ENCODE measurements at places on chromosomes 1 and 21.
A peak's percentile ranks its signal among the peaks of the same experiment; 100 is the strongest.

DNA sequence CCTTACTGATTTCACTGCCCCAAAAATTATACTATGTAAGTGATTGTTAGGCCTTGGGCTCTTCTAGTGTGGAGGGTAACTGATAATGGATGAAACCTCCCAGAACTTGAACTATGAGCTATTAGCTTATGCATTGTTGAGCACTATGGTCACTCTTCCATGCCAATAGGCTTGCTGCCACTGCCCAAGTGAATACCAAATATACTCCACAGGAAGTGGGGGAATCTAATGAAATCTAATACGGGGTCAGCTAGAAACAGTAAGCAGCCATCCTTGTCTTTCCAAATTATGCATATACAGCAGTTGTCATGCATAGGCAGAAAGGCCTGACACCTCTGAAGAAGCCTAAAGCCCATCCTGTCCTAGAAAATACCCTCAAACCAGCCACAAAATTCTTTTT lies 198.7 kb upstream of the PTBP2 start:
- DNase-seq: no peak

DNA sequence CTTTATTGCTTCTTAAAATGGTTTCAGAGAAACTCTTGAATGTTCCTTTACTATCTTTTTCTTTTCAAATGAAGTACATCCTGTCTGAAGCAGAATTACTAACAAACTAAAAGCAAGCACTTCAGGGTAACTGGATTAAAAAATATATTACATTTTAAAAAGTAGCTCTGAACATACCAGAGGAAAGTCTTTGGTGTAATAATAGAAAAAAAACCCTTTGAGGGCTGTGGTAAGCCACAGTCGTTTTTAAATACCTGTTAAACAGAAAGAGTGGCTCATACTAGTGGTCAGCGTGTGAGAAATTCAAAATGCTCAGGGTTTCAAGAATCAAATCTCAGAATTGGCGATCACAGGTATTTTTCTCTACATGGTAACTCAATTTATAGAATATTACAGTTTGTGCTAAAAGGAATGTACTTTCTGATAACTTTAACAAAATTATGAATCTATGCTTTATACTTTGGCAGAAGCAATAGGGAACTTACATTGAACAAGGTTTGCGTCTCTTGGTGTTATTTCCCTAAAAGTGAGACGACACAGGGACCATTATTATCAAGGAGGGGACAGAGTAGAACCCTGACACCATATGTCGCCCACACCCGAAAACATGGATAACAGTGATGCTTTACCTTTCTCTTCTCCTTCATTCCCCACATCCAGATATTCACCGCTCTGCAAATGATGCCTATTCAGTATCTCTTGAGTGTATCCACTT lies 97.0 kb upstream of the DPH5 start:
- no peak for DNase-seq

DNA sequence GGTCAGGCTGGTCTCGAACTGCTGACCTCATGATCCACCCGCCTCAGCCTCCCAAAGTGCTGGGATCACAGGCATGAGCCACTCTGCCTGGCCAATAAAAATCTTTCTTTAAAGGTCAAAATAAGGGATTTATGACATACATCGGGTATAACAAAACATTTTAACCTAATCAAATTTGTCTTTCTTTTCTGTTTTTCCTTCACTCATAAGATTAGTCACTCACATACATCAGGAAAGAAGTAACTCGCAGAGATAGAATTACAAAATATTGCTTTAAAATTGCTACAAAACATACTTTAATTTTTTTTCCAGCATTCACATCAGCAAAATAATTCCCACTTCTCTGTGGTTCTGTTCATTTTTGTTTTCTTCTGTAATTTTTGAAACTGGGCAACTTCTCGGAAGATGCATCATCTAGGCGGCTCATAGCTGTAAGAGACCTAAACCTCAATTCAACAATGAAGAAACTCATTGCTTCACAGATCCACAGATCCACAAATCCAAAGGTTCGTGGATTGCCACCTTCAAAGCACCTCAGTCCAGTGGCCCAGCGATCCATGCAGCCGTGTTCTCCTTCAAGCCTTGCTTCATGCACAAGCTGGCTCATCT lies 39.7 kb downstream of the NEK2 start:
- no peak for DNase-seq

DNA sequence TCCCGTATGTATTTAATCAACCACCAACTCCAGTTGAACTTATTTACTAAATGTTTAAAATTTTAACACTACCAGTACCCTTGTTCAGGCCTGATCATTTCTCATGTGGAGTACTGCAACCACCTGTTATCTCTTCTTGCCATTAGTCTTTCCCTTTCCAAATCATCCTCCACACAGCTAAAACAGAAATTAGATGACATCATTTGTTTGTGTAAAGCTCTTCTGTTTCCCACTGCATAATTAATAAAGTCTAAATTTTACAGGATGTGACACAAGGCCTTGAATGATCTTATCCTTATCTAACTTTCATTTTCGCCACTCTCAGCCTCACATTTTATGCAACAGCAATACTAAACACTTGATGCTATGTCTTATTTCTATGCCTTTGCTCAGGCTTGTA lies 24.4 kb downstream of the GDAP2 start:
- DNase-seq: no peak

DNA sequence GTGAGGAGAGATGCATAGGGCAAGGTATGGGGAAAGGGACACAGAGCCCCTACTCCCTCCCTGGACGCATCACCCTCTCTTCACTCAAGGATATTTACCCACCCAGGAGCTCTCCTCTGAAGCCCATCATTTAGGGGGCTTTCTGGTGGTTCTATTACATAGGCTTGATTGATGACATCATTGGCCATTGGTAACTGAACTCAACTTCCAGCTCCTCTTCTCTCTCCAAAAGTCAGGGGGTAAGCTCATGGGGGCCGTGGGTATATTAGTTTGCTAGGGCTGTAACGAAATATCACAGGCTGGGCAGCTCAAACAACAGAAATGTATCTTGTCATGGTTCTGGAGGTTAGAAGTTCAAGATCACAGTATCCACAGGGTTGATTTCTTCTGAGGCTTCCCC lies 110.8 kb downstream of the DSCAM start:
- DNase-seq: no peak

- no peak for DNase-seq
These were observed 13.0 kb downstream of the SESN2 start for GRCh38 chr1:28272215-28272852.

GRCh38 chr1:226964068-226964425 lies 24.0 kb downstream of the COQ8A start:
- DNase-seq: no peak

GRCh38 chr1:25932321-25932720 lies 26.1 kb upstream of the STMN1 start:
- DNase-seq: no peak

GRCh38 chr1:204338360-204338759 lies 21.4 kb downstream of the PLEKHA6 start:
- no peak for DNase-seq

- DNase-seq: no peak
These were observed 30.2 kb downstream of the EVA1C start for GRCh38 chr21:32442566-32443318.

- no peak for DNase-seq
These were observed 68.9 kb downstream of the KIAA0319L start for GRCh38 chr1:35488336-35488735.

DNA sequence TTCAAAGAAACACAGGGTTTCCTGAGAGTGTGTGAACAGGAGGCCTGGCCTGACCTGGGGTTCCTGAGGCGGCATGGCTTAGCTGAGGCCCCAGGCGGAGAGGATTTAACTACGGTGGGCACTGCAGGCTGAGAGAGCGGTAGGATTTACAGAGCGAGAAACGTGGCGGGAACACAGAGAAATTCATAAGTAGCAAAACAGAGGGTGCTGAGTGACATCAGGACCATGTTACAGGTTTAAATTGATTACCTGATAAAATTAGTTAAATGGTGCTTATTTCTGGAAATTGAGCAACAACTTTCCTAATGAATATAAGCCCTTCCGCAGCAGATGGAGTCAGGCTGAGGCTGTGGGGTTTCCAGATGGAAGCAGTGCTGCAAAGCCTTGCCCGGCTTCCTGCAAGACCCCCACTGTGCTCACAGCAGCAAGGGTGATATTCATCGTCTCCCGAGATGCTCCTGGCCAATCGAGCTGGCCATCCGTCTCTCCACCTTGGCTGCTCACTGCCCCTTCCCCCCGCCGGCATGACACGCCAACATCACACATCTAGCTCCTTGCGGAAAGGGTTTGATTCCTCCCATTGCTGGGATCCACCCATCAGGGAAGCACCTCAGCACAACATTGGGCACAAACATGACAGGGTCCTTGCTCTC lies 69.4 kb upstream of the MORC3 start:
- DNase-seq: no peak

GRCh38 chr1:185046668-185047067 lies 1.3 kb downstream of the RNF2 start:
- DNase-seq: no peak

DNA sequence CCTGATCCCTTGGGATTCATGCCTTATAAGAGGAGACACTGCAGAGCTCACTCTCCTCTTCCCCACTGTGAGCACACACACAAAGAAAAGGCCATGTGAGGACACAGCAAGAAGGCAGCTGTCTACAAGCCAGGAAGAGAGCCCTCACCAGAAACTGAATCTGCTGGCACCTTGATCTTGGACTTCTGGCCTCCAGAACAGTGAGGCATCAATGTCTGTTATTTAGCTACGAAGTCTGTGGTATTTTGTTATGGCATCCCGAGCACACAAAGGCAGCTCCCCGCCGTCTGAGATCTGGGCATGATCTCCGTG lies 47.1 kb upstream of the RPL11 start:
- no peak for DNase-seq

DNA sequence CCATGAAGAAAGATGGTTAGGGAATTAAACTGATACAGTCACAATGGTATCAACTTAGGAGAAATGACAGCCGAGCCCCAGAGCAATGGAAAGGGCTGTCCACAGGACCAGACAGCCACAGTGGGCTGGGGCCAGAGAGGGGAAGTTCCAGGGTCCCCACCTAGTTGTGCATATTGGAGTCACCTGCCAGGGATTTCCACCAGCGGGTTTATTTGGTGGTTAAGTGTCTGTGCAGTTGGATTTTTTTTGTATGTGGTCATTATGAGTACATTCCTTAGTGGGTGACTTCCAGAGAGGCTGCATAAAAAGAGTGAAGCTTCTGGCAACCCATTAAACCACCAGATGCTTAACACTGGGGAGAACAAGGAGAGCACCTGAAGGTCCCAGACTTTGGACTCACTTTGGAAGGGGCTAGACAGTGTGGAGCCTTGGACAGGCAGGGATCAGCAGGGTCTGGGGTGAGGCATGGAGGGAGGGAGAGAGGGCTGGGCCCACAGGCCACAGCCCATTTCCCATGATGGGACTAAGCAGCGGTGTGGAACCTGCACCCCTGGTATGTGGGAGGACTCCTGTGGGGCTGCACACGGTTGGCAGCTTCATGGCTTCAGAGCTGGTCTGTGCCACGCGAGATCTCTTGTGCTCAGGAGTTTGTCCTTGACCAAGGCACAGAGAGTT lies 7.8 kb upstream of the PTTG1IP start:
- DNase-seq: no peak

- DNase-seq: no peak
These were observed 21.7 kb upstream of the FNBP1L start for GRCh38 chr1:93426181-93426580.

DNA sequence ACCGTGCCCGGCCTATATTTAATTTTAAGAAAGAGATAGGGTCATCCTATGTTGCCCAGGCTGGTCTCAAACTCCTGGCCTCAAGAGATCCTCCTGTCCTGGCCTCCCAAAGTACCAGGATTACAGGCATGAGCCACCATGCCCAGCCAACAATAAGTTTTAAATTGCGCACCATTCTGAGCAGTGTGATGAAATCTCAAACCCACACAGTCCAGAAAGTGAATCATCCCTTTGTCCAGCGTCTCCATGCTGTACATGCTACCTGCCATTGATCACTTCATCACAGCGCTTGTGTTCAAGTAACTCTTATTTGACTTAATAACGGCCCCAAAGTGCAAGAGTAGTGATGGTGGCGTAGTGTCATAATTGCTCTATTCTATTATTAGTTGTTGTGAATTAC lies 75.4 kb downstream of the APP start:
- no peak for DNase-seq

DNA sequence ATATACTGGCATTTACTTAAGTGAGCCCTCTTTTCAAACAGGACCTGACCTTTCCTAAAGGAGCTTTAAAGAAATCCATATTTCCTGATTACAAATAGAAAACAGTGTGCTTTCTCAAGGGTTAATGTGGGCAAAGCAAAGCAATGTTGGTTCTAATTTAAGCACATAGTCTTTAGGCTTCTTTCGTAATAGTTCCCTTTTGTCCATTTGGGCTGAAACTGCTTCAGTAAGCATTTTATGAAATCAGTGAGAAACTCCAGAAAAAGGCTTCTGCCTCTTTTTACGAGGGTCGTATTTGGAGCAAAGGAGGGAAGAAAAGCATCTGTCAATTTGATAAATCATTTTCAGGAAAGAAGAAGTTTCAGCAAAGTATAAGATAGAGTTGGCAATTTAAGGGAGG lies 331.2 kb downstream of the KIF26B start:
- no peak for DNase-seq

DNA sequence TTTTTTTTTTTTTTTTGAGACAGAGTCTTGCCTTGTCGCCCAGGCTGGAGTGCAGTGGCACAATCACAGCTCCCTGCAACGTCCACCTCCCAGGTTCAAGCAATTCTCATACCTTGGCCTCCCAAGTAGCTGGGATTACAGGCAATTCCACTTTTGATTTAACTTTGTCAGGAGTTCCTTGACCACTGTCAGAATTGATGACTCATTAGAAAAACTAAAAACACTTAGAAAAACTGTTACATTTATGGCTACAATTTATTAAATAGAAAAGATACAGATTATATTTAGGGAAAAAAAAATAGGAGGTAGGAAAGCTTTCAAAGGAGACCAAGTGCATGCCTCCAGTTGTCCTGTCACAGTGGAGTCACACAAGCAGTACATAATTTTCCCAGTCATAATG lies 20.0 kb downstream of the ZNF678 start:
- no peak for DNase-seq

DNA sequence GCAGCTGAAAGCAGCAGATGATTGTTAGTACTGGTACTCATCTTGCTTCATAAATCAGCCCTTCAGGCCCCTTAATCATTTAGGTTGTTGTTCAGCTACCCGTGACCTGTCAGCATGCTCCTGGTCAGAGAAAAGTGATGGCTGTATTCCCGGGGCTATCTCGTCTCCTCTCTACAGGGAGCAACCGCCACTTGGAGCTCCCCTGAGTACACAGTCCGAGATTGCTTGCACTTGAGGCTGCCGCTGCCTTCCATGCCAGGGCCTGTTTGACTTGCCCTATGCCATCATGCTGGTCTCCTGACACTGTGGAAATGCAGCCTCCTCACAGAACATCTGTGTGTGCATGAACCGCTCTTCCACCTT lies 97.5 kb downstream of the SPATA46 start:
- no peak for DNase-seq

GRCh38 chr1:168887381-168887780 lies 158.4 kb upstream of the DPT start:
- DNase-seq: no peak

- no peak for DNase-seq
These were observed 46.0 kb downstream of the RPL5 start for GRCh38 chr1:92877792-92878191.

GRCh38 chr1:45306319-45306718 lies 20.4 kb upstream of the HPDL start:
- peak; percentile 40 for DNase-seq
